Breast epithelium (tissue), 4 donors: ENCODE measurements at places on chromosomes 13 and 19. TPM values are rescaled to one million over a fixed set of nuclear protein-coding genes. Genes with fewer than 3 reads are reported as not detected.
A peak's percentile ranks its signal among the peaks of the same experiment; 100 is the strongest.

- H3K27ac ChIP-seq, result peak overlapping the region; percentile 13
- DNase-seq, result no peak
- H3K4me3 ChIP-seq, result no peak overlapping the region
Measured at GRCh38 chr13:39565036-39565949, 37.7 kb downstream of the LHFPL6 start.

- no peak overlapping the region for H3K4me3 ChIP-seq
- no peak overlapping the region for H3K27ac ChIP-seq
- no peak for DNase-seq
- H3K27me3 ChIP-seq, result no peaks in the 10 kb centered on the region
- no peaks in the 10 kb centered on the region for H3K36me3 ChIP-seq
Measured at GRCh38 chr13:37690361-37690760, 91.8 kb upstream of the POSTN start.

GRCh38 chr13:36352350-36352749 lies 6.2 kb upstream of the SPART start:
- DNase-seq, result no peak
- H3K36me3 ChIP-seq, result no peaks in the 10 kb centered on the region
- H3K4me3 ChIP-seq, result no peak overlapping the region
- no peak overlapping the region for H3K27ac ChIP-seq

DNA sequence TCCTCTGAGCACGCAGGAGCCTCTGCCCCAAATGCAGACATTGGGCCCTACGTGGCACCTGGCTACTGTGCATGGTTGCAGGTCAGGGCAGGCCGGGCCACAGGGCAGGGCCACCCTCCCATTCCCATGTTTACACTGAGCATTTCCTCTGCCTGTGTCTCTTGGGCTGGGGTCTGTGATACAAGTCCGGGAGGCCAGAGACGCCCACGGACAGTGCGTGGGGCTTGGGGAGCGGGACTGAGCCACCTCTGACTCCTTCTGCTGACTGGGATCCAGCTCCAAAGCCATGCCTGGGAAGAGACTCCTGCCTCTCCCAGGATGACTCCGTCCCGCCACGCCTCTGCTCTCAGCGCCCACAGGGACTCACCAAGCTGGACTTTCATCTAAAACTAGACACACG lies 18.8 kb downstream of the GAS6 start:
- no peak for DNase-seq
- no peaks in the 10 kb centered on the region for H3K27me3 ChIP-seq
- peaks cover 10% of the 10 kb centered on the region for H3K4me1 ChIP-seq
- H3K27ac ChIP-seq, result no peak overlapping the region

SYCN gene
- not detected for total RNA-seq

DNA sequence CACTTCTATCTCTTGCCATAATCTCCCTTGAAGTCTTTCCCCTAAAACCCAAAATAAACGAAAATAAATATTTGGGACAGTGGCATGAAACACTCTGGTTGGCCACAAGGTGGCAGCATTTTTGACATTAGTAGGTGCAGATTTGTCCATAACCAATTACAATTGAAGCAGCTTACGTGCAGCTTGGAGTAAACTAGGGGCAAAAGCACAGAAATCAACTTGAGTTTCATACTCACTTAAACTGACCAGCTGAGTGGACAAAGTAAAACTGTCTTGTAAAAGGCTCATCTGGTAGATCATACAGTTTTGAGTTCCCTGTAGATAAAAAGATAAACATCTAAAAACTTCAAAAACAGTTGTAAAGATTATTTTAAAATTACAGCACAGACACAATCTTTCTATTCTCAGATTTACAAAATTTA lies 18.8 kb downstream of the PDCD5 start:
- no peak overlapping the region for H3K27ac ChIP-seq
- peaks cover 15% of the 10 kb centered on the region for H3K36me3 ChIP-seq
- no peaks in the 10 kb centered on the region for H3K4me1 ChIP-seq
- DNase-seq, result no peak

GRCh38 chr13:113088691-113089020 lies 16.9 kb upstream of the F7 start:
- no peak for DNase-seq
- no peak overlapping the region for H3K27ac ChIP-seq
- no peaks in the 10 kb centered on the region for H3K4me1 ChIP-seq

CCDC122 gene
- 5.9 TPM for total RNA-seq

ZNF543 gene
- total RNA-seq, result 14.8 TPM

DNA sequence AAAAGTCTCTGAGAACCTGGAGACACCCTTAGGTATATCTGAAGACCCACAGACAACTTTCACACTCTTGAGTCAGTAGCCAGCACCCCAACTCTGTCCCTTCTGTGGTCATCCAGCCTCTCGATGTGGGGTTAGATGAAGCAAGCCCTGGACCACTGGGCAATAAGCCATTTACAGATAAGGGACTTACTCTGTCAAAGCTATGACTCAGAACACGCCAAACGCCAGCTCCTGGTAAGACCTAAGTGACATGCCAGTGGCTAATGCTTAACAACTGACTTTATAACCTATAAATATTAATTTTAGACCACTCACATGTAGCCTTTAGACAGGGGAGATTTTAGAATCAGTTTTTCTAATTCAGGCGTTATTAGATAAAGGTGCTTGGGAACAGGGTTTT lies 85.7 kb downstream of the SHISA2 start:
- H3K4me1 ChIP-seq, result no peaks in the 10 kb centered on the region
- no peak overlapping the region for H3K4me3 ChIP-seq
- no peaks in the 10 kb centered on the region for H3K27me3 ChIP-seq
- no peaks in the 10 kb centered on the region for H3K36me3 ChIP-seq

C19orf73 gene
- 3.8 TPM for total RNA-seq

DNA sequence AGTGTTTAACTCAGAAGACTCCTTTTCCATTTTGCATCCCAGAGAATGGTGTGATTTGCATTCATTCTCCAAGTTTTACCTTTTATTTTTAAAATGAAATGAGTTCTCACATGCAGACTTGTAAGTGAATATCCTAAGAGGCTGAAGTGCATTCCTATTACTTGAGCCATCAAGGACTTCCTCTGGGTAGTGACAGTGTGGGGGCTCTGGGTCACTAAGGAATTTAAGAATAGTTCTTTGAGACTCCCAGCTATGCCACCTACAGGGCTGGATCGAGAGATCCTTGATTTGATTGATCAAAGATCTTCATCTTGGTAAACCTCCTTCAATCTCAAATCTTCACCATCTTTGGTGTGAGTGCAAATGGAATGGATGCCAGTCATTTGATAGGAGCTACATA lies 36.3 kb upstream of the SLC10A2 start:
- DNase-seq, result no peak
- no peaks in the 10 kb centered on the region for H3K27me3 ChIP-seq
- no peaks in the 10 kb centered on the region for H3K36me3 ChIP-seq
- H3K4me3 ChIP-seq, result no peak overlapping the region

GRCh38 chr13:44277459-44277858 lies 96.2 kb upstream of the SERP2 start:
- no peaks in the 10 kb centered on the region for H3K27me3 ChIP-seq
- no peak overlapping the region for H3K27ac ChIP-seq
- no peak overlapping the region for H3K4me3 ChIP-seq
- no peaks in the 10 kb centered on the region for H3K4me1 ChIP-seq
- no peaks in the 10 kb centered on the region for H3K36me3 ChIP-seq

ZNF555 gene
- 10.7 TPM for total RNA-seq

N4BP2L2 gene
- 130 TPM for total RNA-seq

TMIGD2 gene
- not detected for total RNA-seq

ZNF556 gene
- 0.15 TPM for total RNA-seq

DNA sequence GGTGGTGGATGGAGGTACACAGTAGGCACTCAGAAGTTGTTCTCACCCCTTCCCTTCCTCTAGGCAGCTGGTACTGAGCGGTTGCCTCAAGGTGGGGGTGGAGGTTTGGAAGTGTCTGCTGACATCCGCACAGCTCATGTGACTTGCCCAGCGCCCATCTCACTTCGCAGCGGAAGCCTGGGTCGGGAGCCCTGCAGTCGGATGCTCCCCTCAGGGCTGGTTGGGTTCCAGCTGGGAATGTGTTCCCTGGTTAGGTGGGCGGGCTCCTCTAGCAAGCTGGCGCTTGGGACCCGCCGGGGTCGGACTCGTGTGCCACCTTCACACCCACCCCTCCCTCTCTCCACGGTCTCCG lies 10.2 kb downstream of the PPP1R37 start:
- H3K4me1 ChIP-seq, result peaks cover 34% of the 10 kb centered on the region
- H3K36me3 ChIP-seq, result no peaks in the 10 kb centered on the region
- H3K27ac ChIP-seq, result peak overlapping the region; percentile 48
- no peaks in the 10 kb centered on the region for H3K27me3 ChIP-seq
- H3K4me3 ChIP-seq, result peak overlapping the region; percentile 46

- H3K36me3 ChIP-seq, result no peaks in the 10 kb centered on the region
- no peak for DNase-seq
- H3K4me1 ChIP-seq, result no peaks in the 10 kb centered on the region
- H3K27ac ChIP-seq, result no peak overlapping the region
- no peaks in the 10 kb centered on the region for H3K27me3 ChIP-seq
Measured at GRCh38 chr13:38902551-38902950, 88.1 kb downstream of the STOML3 start.

GRCh38 chr19:40610396-40611064 lies 9.4 kb downstream of the LTBP4 start:
- no peaks in the 10 kb centered on the region for H3K36me3 ChIP-seq
- peak overlapping the region; percentile 89 for H3K27ac ChIP-seq
- H3K4me3 ChIP-seq, result peak overlapping the region; percentile 36
- no peaks in the 10 kb centered on the region for H3K27me3 ChIP-seq

ZNF471 gene
- total RNA-seq, result 12.0 TPM

- DNase-seq, result no peak
- peak overlapping the region; percentile 40 for H3K4me3 ChIP-seq
- H3K27me3 ChIP-seq, result no peaks in the 10 kb centered on the region
Measured at GRCh38 chr19:56217039-56217949, 15.2 kb downstream of the ZSCAN5C start.

- no peak overlapping the region for H3K4me3 ChIP-seq
- H3K27ac ChIP-seq, result no peak overlapping the region
- H3K36me3 ChIP-seq, result no peaks in the 10 kb centered on the region
- no peaks in the 10 kb centered on the region for H3K27me3 ChIP-seq
Measured at GRCh38 chr19:10513223-10513622, 4.0 kb downstream of the S1PR5 start.

- H3K4me1 ChIP-seq, result no peaks in the 10 kb centered on the region
- no peak overlapping the region for H3K27ac ChIP-seq
Measured at GRCh38 chr19:45953676-45954075, 20.0 kb downstream of the NOVA2 start.

MPHOSPH8 gene
- total RNA-seq, result 44.9 TPM

GRCh38 chr19:23049256-23049655 lies 46.3 kb upstream of the ZNF728 start:
- H3K27ac ChIP-seq, result no peak overlapping the region
- H3K36me3 ChIP-seq, result no peaks in the 10 kb centered on the region
- no peaks in the 10 kb centered on the region for H3K27me3 ChIP-seq
- H3K4me3 ChIP-seq, result no peak overlapping the region
